ENCODE measurements at places on chromosomes 5 and 9.

GRCh38 chr5:139147483-139148087 is 50.6 kb downstream of the SIL1 start:
- peak; percentile 77 for DNase-seq

DNA sequence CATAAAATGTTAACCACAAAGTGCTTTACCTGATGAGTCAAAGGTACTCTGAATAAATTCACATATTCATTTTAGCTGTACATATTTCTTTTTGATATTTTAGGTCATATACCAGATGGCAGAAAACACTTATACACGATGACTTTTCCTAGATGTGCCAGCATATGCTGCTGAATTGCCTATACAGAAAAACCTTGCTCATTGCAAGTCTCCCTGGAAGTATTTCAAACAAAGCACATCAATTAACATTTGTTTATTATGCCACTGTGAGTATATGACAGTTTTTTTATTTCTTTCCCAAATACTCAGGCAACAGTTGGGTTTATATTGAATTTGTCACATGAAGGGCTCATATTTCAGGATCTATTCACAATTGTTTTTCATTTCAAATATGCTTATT is 180.8 kb downstream of the TMEM232 start:
- DNase-seq = no peak

DNA sequence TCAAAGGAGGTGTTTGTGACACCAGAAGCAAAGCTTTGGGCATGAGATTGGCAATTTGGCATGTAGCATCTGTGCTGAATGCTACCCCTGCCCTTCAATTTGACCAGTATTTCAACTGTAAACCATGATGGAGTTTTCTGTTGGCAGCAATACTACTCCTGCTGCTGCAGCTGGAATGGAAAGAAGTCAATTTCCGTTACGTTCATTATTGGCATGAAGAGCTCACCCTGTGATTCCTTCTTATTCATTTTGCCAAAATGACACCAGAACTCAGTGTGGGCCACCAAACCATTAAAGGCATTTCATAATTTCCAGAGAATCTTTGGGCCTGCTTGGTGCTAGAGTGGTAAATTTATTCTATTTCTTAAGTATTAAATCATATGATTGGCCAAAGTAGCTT is 433.1 kb upstream of the DMAC1 start:
- no peak for DNase-seq

GRCh38 chr9:91253488-91253887 is 108.2 kb downstream of the AUH start:
- DNase-seq = no peak

DNA sequence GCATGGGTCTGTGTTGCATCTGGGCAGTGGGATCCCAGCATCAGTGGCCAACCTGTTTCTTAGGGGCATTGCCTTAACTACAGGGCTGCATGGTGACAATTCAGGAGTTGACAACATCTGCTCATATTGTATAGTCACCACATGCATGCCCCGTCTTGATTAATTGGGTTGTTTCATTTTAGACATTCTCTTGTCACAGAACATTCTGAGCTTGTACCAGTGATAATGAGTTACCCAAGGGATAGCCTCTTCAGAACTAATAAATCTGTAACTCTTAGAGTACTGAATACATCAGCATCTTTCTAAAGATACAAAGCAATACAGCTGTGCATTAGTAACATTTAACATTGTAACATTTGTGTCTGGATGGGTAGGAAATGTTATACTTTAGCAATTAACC is 426.5 kb upstream of the CD180 start:
- no peak for DNase-seq

GRCh38 chr5:83683836-83684235 is 36.8 kb downstream of the HAPLN1 start:
- no peak for DNase-seq

DNA sequence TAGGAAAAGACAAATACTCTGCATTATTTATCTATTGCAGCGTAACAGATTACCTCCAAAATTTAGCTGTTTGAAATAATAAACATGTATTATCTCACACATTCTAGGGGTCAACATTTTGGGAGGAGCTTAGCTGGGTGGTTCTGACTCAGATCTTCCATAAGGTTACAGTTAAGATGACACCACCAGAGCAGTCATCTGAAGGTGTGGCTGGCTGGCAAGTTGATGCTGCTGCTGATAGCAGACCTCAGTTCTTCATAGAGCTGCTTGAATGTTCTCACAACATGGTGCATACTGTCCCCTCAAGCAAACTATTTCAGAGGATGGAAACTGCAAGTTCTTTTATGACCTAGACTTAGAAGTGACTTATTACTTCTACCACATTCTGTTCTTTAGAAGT is 146.3 kb upstream of the FSTL4 start:
- peak; percentile 18 for DNase-seq

- no peak for DNase-seq
These were observed 860.8 kb upstream of the DMAC1 start for GRCh38 chr9:8660383-8660782.

- peak; percentile 78 for DNase-seq
These were observed 43.7 kb upstream of the ITGA1 start for GRCh38 chr5:52743970-52744369.

All from GM23248 (cell line).